Body of pancreas (tissue), 4 donors: ENCODE measurements at places on chromosomes 13 and 19. TPM values are rescaled to one million over a fixed set of nuclear protein-coding genes. Genes with fewer than 3 reads are reported as not detected.

The RASL11A gene
- 1.3 TPM for total RNA-seq

The CASP14 gene
- total RNA-seq = not detected

DNA sequence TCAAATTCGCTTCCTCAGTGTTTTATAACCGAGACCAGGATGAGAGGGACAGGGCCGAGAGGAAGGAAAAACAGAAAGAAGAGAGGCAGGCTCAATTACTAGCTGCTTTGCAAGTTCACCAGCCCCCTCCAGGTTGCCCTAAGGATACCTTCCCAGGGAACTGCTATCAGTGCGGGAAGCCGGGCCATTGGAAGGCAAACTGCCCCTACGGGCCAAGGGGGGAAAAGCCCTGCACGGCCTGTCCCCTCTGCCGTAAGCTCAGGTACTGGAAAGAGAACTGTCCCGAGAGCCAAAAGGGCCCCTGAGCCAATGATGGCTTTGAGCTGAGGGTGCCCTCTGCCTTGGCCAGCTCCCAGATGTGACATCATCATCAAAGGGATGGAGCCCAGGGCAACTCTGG lies 3.2 kb upstream of the ERVV-1 start:
- DNase-seq = no peak
- no peaks in the 10 kb centered on the region for H3K4me1 ChIP-seq
- no peak overlapping the region for H3K27ac ChIP-seq
- no peaks in the 10 kb centered on the region for H3K36me3 ChIP-seq
- H3K27me3 ChIP-seq = no peaks in the 10 kb centered on the region
- H3K4me3 ChIP-seq = no peak overlapping the region

DNA sequence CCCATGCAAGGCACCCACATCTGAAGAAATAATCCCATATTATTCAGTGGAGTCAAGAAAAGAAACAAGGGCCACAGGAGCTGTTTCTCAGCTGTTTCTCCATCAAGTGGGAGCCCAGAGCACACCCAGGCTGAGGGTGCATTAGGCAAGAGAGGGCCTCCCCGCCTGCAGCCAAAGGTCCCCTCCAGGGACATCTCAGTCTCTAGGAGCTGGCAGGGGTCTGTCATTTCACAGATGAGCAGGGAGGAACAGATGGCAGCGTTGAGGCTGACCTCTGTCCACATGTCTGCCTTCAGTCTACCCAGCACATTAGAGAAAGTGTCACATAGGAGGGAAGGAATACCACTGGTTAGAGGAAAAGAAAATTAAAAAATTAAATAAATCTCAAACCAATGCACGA lies 157.7 kb downstream of the ZNF536 start:
- H3K4me1 ChIP-seq = no peaks in the 10 kb centered on the region
- no peaks in the 10 kb centered on the region for H3K27me3 ChIP-seq
- H3K27ac ChIP-seq = no peak overlapping the region
- no peaks in the 10 kb centered on the region for H3K36me3 ChIP-seq
- H3K4me3 ChIP-seq = no peak overlapping the region
- no peak for DNase-seq

- no peaks in the 10 kb centered on the region for H3K27me3 ChIP-seq
- peaks cover 26% of the 10 kb centered on the region for H3K4me1 ChIP-seq
- no peaks in the 10 kb centered on the region for H3K36me3 ChIP-seq
- no peak overlapping the region for H3K4me3 ChIP-seq
- peak; percentile 35 for DNase-seq
Measured at GRCh38 chr19:10007371-10008183, 2.7 kb downstream of the COL5A3 start.

DNA sequence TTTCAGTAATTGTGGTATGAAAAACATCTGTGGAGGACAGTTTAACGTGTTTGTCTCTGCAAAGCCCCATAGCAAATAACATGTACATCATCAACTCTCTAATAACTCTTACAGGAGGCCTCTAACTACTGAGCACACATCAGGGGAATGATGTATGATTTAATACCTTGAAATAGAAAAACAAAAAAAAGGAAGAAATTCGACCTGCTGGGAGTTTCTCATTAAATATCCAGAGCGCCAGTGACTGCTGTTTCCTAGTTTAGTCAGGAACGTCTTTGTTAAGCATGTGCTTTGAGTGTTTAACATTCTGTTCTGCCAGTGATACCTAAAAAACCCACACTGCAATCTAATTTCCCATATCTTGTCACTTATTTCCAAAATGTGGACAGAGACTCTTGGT lies 235.4 kb downstream of the PCDH20 start:
- no peak for DNase-seq
- H3K27ac ChIP-seq = no peak overlapping the region
- no peaks in the 10 kb centered on the region for H3K4me1 ChIP-seq
- no peaks in the 10 kb centered on the region for H3K36me3 ChIP-seq

GRCh38 chr13:106096661-106097092 lies 438.8 kb downstream of the EFNB2 start:
- H3K27me3 ChIP-seq = no peaks in the 10 kb centered on the region
- peaks cover 4% of the 10 kb centered on the region for H3K4me1 ChIP-seq
- no peak overlapping the region for H3K27ac ChIP-seq
- H3K36me3 ChIP-seq = no peaks in the 10 kb centered on the region
- H3K4me3 ChIP-seq = no peak overlapping the region

DNA sequence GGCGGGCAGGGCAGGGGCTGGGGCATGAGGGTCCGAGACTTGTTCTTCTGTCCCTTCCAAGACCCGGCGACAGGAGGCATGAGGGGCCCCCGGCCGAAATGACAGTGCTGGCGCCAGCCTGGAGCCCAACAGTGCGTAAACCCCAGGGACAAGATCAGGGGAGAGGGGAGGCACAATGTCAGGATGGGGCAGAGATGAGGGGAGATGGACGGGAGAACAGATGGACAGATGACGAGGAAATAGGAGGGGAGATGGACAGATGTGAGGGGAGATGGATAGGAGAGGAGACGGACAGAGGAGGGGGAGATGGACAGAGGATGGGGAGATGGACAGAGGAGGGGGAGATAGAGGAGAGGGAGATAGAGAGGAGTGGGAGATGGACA lies 518 bp downstream of the FLT3LG start:
- H3K36me3 ChIP-seq = no peaks in the 10 kb centered on the region
- DNase-seq = no peak
- no peak overlapping the region for H3K27ac ChIP-seq
- peaks cover 6% of the 10 kb centered on the region for H3K4me1 ChIP-seq

GRCh38 chr13:25905611-25906010 lies 146.2 kb downstream of the SHISA2 start:
- H3K4me3 ChIP-seq = no peak overlapping the region
- H3K27ac ChIP-seq = no peak overlapping the region
- H3K4me1 ChIP-seq = no peaks in the 10 kb centered on the region
- no peak for DNase-seq
- H3K36me3 ChIP-seq = no peaks in the 10 kb centered on the region

DNA sequence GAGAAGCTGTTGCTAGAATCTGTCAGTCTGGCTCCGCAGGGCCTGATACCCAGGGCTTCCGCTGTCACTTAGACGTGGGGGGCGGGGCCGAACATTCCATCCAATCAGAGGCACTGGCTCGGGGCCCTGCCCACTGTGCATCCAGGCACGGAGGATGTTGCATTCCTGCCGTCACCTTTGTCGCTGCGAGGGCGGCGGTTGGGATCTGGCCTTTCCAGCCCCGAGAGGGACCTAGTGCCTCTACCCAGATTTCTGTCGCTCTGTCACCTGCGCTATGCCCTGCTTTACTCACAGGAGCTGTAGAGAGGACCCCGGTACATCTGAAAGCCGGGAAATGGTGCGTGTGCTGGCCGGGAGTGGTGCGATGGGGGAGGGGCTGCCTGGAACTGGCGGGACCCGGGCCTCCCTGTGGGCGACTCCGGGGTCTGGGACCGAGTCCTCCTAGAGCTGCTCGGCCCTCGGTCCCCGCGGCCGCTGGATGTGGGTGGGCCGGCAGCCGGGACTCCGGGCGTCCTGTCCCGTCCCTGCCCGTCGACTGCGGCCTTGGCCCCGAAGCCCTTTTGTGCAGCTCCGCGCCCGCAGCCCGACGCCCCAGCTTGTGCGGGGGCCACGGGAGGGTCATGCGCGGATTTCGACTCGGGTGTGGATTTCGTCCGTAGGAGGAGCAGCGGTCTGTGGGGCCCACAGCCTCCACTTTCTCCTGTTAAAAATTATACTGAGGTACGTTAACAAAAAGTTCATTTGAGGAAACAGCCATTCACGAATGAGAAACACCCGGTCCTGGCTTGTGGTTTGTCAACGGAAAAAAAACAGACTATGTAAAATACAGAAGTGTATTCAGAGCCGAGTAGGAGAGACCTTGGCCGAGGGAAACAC lies at the start of gene ZNF439:
Gene ZNF439, plus strand, starts transcription at position 133 of the 876 bp plus-strand sequence. Its CDS starts 142 bp downstream, at position 275.
- peak; percentile 93 for DNase-seq
- H3K27me3 ChIP-seq = no peaks in the 10 kb centered on the region
- H3K27ac ChIP-seq = peak within 1 kb of the TSS; percentile 78
- peak within 1 kb of the TSS; percentile 44 for H3K4me3 ChIP-seq
